Stimulated activated CD8-positive, alpha-beta memory T cell treated with anti-CD3 and anti-CD28 coated beads, Interleukin-7, amount 100 ng/mL, for 24 hours (primary cell): ENCODE measurements at places on chromosomes 6 and 20.

DNA sequence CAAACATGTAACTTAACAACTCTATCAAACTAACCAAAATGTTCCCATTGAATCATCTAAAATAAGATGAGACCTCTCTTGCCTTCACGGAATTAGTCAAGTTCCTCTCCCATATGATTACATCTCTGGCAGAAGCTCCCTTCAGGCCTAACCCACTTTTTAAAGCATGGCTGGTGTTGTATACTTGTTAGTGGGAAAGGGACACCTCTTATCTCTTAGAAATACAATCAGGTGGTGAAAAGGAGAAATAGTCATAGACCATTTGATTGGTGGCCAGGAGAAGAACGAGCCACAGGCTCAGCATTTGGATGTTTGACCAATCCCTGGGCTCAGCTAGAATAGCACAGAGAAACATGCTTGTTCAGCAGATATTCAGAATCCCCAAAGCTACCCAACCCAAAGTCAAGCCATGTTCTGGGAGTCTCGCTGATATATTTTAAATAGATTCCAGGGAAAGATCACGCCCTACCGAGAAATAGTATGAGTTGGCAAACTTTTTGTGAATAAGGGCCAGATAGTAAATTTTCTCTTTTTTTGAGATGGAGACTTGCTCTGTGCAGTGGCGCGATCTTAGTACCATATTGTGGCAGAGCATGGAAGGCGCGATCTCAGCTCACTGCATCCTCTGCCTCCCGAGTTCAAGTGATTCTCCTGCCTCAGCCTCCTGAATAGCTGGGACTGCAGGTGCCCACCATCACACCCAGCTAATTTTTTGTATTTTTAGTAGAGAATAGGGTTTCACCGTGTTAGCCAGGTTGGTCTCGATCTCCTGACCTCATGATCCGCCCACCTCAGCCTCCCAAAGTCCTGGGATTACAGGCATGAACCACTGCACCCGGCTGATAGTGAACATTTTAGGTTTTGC lies 126.3 kb upstream of the MYLIP start:
- no peak for DNase-seq

DNA sequence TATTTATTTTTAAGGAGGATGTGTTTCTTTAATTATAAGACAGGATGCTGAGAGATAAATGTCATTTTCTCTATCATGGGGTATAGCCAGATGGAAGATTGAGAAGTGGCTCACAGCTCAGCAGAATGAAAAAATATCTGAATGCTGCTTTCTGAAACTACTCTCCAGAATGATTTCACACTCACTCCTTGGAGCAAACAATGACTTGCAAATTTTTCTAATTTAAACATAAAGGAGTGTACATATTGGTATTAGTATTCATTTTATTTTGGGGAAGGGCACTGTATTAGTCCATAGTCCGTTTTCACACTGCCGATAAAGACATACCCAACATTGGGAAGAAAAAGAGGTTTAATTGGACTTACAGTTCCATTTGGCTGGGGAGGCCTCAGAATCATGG lies 52.4 kb upstream of the TRIM26 start:
- DNase-seq, result no peak

GRCh38 chr6:3370361-3371221 lies 86.3 kb downstream of the SLC22A23 start:
- DNase-seq, result no peak

DNA sequence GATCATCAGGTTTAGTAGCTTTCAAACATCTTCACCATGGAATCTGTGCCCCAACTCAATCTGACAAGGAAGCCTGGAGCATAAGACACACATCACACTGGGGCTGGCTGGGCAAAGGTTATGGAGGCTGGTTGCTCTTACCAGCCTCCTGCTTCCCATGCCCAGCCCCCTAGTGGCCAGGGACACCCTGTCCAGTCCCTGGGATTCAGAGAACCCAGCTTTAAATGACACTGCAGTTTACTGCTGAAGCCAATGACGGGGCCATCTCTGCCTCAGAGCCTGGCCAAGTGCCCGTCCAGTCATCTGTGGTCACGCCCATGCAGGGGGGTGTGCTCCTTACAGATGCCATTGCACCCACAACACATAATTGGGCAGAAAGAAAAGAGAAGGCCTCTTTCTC lies 272.9 kb downstream of the SMOC2 start:
- DNase-seq, result no peak

- no peak for DNase-seq
Observed at GRCh38 chr6:31349301-31349700, 7.7 kb downstream of the HLA-B start.

- DNase-seq, result no peak
Observed at GRCh38 chr20:3072530-3073250, 1.3 kb downstream of the OXT start.

GRCh38 chr20:47642624-47643023 lies 140.9 kb downstream of the NCOA3 start:
- no peak for DNase-seq

GRCh38 chr6:133130863-133131262 lies 110.3 kb upstream of the EYA4 start:
- DNase-seq, result no peak

GRCh38 chr6:537114-537513 lies 119.8 kb downstream of the HUS1B start:
- DNase-seq, result no peak

DNA sequence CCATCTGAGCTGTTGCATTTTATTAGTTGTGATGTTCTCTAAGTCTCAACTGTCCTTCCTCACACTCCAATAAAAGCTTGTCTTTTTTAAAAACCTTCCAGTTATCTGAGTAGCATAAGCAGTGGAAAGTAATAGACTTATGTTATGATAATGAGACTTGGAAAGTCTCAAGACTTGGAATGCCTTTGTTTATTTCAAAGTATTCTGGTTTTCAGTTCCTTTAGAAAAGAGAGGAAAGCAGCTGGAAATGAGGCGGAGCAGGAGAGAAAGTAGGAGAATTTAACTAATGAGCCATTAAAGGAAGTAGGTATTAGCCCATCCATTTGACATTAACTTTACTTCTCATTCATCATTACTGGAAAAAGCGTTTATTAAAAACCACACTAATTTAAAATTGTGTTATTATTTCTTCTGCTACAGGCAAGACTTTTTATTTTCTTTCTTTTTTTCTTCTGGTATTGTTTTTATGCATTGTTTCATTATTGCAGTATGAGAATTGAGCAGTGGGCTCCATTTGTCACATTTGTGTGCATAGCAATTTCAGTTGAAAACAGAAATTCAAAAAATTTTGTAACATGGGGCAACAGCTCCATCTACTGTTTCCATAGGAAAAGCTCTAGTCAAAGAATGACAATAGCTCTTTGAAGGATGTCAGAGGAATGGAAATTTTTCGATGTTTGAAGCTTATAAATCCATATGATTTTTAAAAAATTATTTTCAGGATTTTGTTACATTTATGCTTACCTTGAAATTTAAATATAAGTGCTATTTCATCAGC lies 194.8 kb downstream of the COL9A1 start:
- no peak for DNase-seq

DNA sequence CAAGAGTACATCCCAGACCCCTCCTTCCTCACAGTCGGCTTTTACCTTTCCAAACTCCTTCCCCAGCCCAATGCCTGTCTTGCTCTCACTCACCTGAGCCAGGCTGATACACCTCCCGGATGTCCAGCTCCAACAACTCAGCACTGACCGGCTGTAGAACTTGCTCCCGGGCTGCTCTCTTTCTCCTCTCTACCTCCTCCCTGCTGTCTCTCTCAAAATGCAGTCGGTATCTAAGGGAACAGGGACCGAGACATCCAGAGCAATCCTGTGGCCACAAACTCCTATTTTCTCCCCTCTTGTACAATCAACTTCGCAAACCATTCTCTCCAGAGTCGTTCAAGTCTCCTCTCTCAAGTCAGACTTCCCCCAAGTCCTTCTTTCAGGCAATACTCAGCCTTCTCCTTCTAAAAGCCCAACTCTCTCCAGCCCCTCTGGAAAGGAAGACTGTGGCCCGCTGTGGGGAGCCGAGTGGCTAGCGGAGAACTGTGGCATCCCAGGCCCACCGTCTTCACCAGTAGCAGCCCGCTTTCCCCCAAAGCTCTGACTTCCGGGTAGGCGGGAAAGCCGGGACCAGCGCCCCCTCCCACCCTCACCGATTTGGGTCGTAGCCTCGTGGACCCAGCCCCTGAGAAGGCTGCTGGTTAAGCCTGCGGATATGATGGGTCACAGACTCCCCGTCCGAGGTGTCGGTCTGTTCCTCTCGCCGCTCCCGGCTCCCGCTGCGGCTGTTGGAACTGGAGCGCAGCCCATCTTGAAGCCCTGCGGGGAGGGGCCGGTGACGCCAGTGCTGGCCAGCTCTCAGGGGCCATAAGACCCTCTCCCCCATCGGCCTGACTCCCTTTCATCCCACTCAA lies 1.1 kb downstream of the GNL1 start:
- no peak for DNase-seq

DNA sequence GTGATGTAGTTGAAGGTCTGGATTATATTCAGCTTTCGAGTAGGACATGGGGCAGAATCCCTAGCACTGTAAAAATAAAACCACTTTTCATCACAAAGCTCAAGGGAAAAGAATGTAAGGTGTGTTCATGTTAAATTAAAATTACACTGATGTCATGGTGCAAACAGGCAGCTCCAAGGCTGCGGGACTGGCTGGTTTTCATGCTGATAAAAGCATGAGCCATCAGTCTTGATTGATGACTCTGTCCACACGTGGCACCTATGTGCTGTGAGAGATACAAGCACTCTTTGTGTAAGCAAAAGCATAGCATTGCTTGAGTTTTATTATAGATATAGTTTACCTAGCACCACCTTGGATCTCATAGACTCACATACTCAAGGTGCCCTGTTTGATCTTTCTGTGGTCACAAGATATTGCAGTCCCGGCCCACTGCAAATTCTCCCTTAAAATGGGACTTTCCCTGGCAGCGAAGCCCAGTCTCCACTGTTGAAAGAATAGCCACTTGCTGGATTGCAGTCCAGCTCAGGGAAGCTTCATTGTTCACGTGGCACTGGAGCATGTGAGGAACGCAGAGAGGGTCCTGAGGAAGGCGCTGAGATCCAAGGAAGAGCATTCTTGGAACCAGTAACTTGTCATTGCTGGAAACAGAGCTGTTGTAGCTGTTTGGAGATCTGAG lies 90.6 kb downstream of the TIAM2 start:
- no peak for DNase-seq

DNA sequence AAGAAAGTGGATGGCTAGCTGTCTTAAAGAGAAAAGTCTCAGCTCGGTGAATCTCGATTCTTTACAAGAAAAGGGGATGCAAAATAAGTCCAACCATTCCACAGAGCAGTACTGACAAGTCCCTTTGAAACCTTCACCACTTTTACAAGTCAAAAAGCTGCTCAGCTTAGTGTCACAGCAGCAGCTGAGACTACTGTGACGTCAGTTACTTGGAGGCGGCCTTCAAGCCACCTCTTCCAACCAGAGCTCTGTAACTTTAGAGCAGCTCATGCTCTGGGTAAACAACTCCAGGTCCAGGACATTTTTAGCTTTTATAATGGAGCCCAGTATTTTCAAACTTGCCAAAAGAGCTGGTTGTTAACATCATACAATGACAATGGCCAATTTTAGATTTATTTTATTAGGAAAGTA lies at the start of gene KIAA0408:
Gene KIAA0408, minus strand, starts transcription at position 159 of the 411 bp plus-strand sequence. CDS start 5,408 bp downstream, outside the sequence.
- no peak for DNase-seq

DNA sequence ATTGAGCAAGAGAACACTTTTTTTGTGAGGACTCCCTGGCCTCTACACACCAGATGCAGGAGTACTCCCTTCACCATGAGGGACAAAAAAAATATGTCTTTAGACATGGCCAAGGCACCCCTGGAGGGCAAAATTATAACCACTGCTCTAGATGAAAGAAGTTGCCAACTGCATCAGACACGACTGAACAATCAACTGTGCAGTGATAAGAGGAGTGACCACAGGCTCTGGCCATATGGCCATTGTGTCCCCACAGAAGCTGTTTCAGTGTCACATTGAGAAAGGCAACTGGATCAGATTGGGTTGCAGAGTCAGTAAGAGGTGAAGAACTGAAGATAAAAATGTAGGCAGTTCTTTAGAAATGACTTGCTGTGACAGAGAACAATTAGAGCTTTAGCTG lies 85.7 kb downstream of the C6orf118 start:
- no peak for DNase-seq

DNA sequence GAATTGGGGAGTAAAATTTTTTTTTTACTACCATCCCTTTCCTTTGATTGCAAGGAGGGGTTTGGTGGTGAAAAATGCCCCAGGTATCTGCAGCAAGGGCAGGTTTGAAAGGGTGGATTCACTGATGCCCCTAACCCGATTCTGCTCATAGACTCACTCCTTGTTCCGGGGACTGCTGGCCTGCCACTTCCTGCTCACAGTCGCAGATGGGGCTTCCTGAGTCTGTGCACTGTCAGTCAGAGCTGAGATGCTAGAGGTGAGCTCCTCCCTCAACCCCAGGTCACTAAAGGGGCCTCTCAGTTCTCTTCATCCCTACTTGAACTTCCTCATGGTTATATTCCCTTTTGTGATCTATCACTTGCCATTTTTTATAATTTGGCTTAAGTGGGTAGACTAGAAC lies 357.9 kb downstream of the FARS2 start:
- DNase-seq, result no peak

- DNase-seq, result no peak
Observed at GRCh38 chr6:16089232-16090062, 39.4 kb upstream of the MYLIP start.

GRCh38 chr6:43932259-43933147 lies 162.5 kb downstream of the VEGFA start:
- no peak for DNase-seq

DNA sequence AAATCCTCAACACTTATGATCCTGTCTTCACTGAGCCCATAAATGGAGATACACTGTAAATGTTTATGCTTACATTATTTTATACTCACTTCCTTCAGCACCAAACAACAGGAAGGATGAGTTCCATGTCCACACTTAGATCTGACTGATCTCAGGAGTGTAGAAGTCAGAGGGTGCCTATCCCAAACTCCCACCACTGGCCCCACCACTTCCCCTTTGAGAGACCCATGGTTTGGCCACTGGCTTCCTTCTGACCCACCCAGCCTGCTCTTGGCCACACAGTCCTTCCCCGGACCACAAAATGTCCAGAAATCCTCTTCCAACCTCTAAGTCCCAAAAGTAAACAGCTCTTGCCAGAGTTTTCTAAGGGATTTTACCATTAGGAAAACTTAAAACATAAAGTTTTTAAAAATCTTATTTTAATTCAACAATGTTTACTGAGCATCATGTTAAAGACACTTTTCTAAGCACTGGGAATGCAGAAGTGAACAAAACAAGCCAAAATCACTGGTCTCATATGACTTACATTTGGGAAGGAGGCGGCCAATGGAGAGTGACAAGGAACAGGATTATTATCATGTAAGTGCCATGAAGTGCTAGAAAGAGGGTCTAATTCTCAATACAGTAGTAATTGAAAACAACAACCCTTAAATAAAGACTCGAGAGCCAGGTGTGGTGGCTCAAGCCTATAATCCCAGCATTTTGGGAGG lies 103.8 kb downstream of the NRSN1 start:
- no peak for DNase-seq

GRCh38 chr6:149636124-149636523 lies 12.4 kb downstream of the KATNA1 start:
- no peak for DNase-seq
